ENCODE measurements at places on chromosomes 1 and 21.

- no peak overlapping the region for H3K4me3 ChIP-seq
- no peak for DNase-seq
- H3K36me3 ChIP-seq, result no peaks in the 10 kb centered on the region
- no peak overlapping the region for H3K27ac ChIP-seq
Measured at GRCh38 chr1:84701376-84701775, 11.1 kb upstream of the SSX2IP start.

DNA sequence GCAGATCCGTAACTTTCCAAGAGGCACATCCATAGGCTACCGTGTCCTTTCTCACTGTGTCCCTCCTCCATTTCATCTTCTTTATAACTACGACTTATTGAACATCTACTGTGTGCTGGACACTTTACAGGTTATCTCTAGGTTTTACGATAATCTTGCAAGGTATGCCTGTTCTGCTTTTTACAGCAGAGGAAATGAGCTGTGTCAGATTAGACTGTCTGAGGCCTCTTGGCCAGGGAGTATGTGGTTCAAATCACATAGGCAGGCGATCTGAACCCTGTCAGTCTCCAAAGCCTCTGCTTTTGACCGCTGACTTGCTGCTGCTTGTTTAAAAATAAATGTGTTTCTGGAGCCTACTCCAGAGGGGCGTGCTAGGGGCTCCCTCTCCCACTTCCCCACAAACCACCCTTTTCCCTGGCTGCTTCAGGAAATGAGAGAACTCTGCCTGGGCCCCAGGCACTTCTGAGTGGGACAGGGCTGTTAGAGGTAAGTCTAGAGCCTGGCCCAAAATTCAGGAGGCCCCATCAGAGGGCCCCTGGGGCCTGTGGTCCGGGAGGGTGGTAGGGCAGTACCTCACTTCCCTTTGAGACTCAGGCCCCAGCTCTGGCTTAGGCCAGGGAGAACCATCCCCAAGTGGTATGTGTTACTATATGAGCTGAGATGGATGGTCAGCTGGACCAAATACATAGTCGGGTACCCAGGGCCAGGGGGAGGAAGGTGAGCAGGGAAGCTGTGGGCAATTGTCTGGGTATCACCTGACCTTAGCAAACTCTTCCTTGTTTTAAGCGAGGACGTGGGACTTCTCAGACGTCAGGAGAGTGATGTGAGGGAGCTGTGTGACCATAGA is 4.4 kb downstream of the PSEN2 start:
- no peak overlapping the region for H3K27ac ChIP-seq
- no peak for DNase-seq
- H3K4me1 ChIP-seq, result peaks cover 26% of the 10 kb centered on the region
- H3K4me3 ChIP-seq, result no peak overlapping the region
- H3K36me3 ChIP-seq, result no peaks in the 10 kb centered on the region

DNA sequence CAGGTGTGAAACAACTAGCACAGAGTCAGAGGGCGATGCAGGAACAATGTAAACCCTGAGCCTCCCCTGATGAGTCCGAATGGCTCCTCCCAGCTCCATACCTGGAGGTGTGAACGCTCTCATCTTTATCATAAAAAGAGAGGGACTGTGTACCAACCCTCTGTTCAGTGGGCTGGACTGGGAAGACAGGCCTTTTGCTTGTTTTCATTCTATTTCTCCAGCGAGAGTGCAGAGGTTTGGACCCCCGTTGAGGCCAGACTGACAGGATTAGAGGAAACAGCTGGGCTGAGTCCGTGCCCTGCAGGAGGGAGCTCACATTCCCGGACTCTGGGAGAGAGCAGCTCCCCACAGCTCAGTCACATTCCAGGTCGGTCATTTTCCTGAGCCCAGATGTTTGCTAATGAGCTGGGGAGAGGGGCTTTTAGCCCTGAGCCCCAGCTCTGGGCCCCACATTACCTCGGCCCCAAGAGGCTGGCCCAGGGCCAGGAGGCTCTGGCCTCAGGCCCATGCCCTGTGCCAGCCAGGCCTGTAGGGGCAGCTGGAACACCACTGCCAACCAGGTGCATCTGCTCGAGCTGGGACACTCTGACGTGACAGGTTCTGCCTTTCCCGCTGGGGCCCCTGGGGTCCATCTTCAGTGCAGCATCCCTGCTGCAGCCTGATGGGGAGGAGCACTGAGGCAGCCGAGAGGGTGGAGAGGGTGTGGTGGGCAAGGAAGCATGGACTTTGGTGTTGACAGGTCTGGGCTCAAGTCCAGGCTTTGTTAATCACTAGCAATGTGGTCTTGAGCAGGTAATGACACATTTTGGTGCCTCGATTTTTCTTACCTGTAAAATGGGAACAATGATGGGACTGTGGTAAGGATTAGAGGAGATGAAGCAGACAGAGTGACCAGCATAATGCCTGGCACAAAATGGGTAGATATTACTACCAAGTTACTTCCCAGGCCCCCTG is 3.5 kb upstream of the NBL1 start:
- peak; percentile 88 for DNase-seq
- peaks cover 11% of the 10 kb centered on the region for H3K4me1 ChIP-seq
- no peak overlapping the region for H3K4me3 ChIP-seq

GRCh38 chr1:117180147-117180967 is 30.4 kb downstream of the VTCN1 start:
- no peak for DNase-seq
- H3K4me3 ChIP-seq, result no peak overlapping the region
- peaks cover 2% of the 10 kb centered on the region for H3K4me1 ChIP-seq
- no peaks in the 10 kb centered on the region for H3K27me3 ChIP-seq
- H3K36me3 ChIP-seq, result no peaks in the 10 kb centered on the region

DNA sequence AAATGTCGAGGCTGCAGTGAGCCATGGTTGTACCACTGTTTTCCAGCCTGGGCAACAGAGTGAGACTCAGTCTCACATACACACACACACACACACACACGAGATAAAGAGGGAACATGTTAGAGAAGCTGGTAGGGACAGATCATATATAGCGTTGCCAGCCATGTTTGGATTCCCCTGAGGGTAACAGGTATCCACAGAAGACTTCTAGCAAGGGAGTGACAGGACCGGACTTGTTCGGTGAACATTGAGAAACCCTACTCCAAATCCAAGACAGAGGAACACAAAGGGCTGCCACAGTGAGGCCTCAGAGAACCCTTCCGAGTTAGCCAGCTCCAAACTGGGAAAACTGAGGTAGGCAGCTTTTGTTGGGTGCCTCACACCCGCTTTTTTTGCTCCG is 3.7 kb upstream of the SARS1 start:
- H3K27me3 ChIP-seq, result no peaks in the 10 kb centered on the region
- peaks cover 7% of the 10 kb centered on the region for H3K4me1 ChIP-seq
- no peak overlapping the region for H3K4me3 ChIP-seq
- no peak for DNase-seq
- H3K27ac ChIP-seq, result no peak overlapping the region

- no peaks in the 10 kb centered on the region for H3K27me3 ChIP-seq
- H3K4me1 ChIP-seq, result 0 out of 2 replicates have a peak, but pooled peaks cover 3% of the 10 kb centered on the region
- no peak for DNase-seq
- H3K4me3 ChIP-seq, result no peak overlapping the region
- no peak overlapping the region for H3K27ac ChIP-seq
Measured at GRCh38 chr1:160781914-160782689, 13.9 kb upstream of the LY9 start.
